ENCODE measurements at places on chromosomes 4 and X.

DNA sequence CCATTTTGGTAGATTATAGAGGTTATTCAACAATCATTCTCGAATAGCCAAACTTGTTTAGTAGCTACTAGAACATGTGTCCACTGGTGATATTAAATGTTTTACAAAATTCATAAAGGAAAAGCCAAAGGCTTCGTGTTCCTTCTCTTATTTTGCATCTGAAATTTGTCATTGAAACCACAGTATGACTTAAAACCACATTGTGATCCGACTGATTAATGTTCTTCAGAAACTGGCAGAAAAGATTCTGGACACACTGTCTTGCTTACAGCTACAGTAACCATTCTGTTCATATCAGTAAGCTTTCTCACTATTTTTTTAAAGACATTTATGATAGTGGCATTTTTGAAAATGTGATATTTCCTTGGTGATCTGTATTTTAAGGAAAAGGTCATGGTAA is 2.6 kb upstream of the SMARCA1 start:
- DNase-seq: no peak

GRCh38 chr4:53039741-53040458 is 177.8 kb downstream of the RASL11B start:
- DNase-seq: no peak

DNA sequence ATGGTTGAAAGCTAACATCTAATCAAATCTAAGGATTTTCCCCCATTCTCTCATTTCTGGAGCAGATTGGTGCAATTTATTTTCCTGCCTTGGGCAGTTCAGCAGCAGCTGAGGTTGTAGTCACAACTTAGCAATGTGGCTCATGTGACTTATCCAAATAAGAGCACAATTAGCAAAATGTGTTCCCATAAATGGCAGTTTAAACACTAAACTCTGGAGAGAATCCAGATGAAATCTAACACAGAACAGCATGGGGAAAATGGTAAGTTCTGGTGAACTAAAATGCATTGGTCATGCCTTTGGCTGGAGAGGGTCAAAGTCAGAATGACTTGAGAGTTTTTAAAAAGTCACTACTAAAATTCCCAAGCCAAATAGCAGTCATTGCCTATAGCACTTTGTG is 422.6 kb upstream of the DIPK2B start:
- DNase-seq: no peak

DNA sequence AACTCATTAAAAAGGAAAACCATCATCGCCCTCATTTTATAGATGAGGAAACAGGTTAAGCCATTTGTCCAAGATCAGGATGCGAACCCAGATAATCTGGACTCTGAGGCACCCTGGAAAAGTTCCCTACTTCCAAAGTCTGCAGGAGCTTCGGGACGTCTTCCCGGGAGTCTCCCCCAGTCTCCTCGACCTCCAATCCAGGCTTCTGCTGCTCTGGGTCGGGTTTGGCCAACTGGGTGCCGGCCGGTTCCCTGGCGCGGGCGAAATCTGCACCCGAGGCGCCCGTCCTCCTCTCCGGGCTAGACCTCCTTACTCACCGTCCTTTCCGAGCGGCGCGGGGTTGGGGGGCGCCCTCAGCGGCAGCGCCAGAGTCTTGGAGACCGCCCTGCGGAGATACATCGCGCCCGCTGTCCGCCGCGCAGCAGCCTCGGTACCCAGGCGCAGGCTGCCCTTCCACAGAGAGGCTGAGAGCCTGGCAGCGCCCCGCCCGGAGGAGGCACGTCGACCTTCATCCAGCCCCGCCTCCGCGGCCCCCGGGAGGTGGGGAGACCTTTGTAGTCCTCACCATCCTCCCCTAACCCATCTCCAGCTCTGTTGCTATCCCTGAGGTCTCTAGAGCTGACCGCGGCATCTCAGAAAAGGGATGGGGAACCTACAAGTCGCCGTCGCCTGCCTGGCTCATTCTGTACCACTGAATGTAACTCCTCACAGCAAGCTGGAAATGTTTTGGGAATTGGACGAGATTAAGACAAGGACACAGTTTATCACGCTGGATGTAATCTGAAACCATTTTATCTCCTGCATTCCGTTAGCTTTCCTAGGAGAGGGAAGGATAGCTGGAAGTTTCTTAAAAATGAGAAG is at the start of gene MGARP:
TSS of gene MGARP (minus strand) at position 466 of the 861 bp plus-strand sequence. CDS start at position 399, 67 bp downstream.
- no peak for DNase-seq

- peak; percentile 48 for DNase-seq
These were observed 5.0 kb downstream of the TACC3 start for GRCh38 chr4:1726146-1726934.

DNA sequence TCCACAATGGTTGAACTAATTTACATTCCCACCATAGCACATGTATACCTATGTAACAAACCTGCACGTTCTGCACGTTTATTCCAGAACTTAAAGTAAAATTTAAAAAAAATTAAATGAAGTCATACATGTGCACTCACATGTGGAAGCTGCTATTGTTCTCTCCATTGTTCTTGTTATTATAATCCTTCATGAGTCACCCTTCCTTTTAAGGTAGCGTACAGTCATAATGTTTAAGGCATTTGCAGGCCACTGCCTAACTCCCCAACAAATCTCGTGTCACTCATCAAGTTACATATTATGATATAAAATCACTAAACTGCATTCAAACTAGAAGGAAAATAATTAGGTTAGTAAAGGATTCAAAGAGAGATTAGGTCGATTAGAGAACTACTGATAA is 63.6 kb downstream of the SLC7A11 start:
- DNase-seq: no peak

All from NCI-H2107 (cell line).